Panc1 (cell line): ENCODE measurements at places on chromosomes 1 and 21. TPM values are rescaled to one million over a fixed set of nuclear protein-coding genes. Genes with fewer than 3 reads are reported as not detected.

The ITGB2 gene
- total RNA-seq, result 3.0 TPM

The DNAH14 gene
- total RNA-seq, result 47.0 TPM

The ADORA3 gene
- total RNA-seq, result not detected

The AADACL3 gene
- total RNA-seq, result not detected

The GBP2 gene
- total RNA-seq, result 3.0 TPM

The CR1L gene
- not detected for total RNA-seq

The PDZK1 gene
- 2.3 TPM for total RNA-seq

The UHMK1 gene
- 76.0 TPM for total RNA-seq

The ZMYND12 gene
- total RNA-seq, result 0.57 TPM

The MRPS14 gene
- total RNA-seq, result 25.1 TPM

The SV2A gene
- total RNA-seq, result 2.9 TPM

GRCh38 chr1:95754412-95754811, 520.4 kb downstream of the RWDD3 start:
- H3K4me3 ChIP-seq, result no peak overlapping the region
- H3K27me3 ChIP-seq, result no peaks in the 10 kb centered on the region
- H3K36me3 ChIP-seq, result no peaks in the 10 kb centered on the region
- no peaks in the 10 kb centered on the region for H3K4me1 ChIP-seq
- no peak for DNase-seq

- no peaks in the 10 kb centered on the region for H3K27me3 ChIP-seq
- H3K4me1 ChIP-seq, result peaks cover 30% of the 10 kb centered on the region
- H3K4me3 ChIP-seq, result no peak overlapping the region
- no peaks in the 10 kb centered on the region for H3K36me3 ChIP-seq
Measured at GRCh38 chr1:16018749-16019643, 1.2 kb upstream of the HSPB7 start.

DNA sequence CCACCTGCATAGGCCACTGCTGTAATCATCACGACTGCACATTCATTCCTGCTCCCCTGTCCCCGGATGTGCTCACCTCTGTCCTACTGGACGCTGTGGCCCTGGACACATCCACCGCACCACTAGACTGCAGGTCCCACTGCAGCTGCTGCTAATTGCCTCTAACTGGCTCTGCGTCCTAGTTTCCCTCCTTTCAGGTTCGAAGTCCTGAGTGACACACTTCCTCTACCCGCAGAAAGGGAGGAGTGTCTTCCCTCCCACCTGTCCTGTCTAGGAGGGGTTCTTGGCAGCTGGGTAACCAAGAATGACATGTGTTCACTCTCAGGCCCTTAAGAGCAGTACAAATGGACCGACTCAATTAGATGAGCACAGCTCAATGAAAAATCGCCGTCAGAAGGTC, 40.5 kb upstream of the ITPKB start:
- no peaks in the 10 kb centered on the region for H3K36me3 ChIP-seq
- peaks cover 13% of the 10 kb centered on the region; the same call in 1 of the 2 replicates for H3K4me1 ChIP-seq
- no peak overlapping the region for H3K27ac ChIP-seq
- H3K4me3 ChIP-seq, result no peak overlapping the region
- no peak for DNase-seq

DNA sequence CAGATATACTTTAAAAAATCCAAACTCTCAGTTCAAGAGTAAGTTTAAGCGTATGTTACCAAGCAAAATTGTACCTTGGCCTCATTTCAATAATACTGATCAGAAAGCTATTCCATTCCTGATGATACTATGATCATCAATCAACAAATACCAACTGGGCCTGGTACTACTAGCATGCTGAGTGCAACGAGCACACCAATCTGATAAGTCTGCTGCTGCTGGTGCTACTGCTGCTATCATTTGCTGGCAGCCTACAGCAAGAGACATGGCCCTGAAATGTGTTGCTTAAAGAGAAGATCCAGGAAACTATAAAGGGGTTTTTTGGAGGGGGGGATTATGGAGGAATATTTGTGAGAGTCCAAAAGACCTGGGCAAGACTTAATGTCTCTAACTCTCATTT, 39.7 kb downstream of the NME7 start:
- no peaks in the 10 kb centered on the region for H3K36me3 ChIP-seq
- no peak overlapping the region for H3K4me3 ChIP-seq
- H3K4me1 ChIP-seq, result peaks cover 2% of the 10 kb centered on the region; the same call in 1 of the 2 replicates
- H3K27me3 ChIP-seq, result no peaks in the 10 kb centered on the region

GRCh38 chr21:43912500-43912899, 47.5 kb downstream of the AGPAT3 start:
- no peaks in the 10 kb centered on the region for H3K4me1 ChIP-seq
- DNase-seq, result no peak
- no peak overlapping the region for H3K4me3 ChIP-seq
- H3K27me3 ChIP-seq, result no peaks in the 10 kb centered on the region

DNA sequence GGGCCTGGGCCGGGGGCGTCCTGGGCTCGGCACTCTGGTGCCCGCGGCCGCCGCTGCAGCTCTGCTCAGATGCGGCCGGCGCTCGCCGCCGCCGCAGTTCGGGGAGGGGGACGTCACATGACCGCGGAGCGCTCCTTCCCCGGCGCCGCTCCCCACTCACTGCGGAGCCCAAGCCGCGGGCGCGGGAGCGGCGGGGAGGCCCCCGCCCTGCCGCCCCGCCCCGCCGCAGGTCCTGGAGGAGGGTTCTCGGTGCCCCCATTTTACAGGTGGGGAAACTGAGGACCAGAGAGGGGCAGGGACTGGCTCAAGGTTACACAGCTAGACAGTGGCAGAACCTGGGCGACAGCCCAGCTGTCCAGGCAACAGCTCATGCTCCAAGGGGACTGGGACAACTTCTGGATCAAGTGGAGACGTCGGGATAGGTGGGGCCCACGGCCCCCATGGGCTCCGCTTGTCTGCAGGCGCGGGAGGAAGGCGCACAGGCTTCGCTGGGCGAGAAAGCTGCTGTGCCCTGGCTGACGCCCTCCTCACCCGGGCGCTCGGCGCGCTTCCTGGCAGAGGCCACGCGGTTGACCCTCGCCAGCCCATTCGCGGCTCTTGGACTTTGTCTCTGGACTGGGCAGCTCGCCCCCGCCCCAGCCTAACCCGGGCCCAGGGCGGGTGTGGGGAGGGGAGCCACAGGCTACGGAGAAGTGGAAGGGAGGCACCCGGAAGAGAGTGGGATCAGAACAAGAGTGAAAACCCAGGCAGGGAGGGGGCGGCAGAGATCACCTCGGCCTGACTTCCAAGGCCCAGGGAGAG, at the start of gene RAP1GAP:
Gene RAP1GAP (minus strand): TSS at position 100 of the 801 bp plus-strand sequence. CDS start 49,325 bp downstream, outside the sequence.
- H3K4me1 ChIP-seq, result peaks cover 15% of the 10 kb centered on the region
- H3K27me3 ChIP-seq, result no peaks in the 10 kb centered on the region
- peak within 1 kb of the TSS; percentile 39 for H3K27ac ChIP-seq
- DNase-seq, result no peak

DNA sequence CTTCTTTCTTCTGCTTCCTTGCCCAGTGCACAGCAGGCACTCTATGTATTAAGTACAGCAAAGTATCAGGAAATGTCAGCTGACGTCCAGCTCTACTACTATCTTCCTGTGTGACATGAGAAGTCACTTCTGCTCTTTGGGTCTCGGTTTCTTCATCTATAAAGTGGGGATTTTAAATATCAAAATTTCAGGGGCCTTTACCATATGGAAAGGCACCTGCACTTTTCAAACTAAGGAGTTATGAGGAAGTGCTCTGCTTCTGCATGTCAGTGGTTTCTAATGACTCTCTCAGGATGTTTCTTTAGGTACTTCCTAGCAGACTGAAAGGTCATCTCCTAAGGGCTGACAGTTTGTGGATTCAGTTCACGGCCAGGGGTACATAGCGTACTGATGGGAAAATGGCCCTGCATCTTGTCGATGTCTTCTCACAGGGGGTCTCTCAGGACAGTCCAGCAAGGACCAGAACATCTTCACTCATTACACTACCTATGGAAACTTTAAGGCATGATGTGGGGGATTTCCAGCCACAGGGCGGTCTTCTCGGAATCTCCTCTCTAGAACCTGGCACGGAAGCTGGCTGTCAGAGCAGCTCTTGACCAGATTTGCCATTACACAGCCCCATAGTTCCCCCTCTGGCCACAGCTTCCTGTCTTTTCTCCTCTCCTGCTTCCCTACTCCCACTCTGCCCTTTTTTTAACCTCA, 42.0 kb upstream of the MTF1 start:
- no peaks in the 10 kb centered on the region for H3K4me1 ChIP-seq
- H3K36me3 ChIP-seq, result no peaks in the 10 kb centered on the region
- H3K4me3 ChIP-seq, result no peak overlapping the region
- DNase-seq, result no peak

GRCh38 chr1:193674292-193674944, 488.0 kb upstream of the B3GALT2 start:
- H3K4me3 ChIP-seq, result no peak overlapping the region
- H3K36me3 ChIP-seq, result no peaks in the 10 kb centered on the region
- H3K27ac ChIP-seq, result no peak overlapping the region

DNA sequence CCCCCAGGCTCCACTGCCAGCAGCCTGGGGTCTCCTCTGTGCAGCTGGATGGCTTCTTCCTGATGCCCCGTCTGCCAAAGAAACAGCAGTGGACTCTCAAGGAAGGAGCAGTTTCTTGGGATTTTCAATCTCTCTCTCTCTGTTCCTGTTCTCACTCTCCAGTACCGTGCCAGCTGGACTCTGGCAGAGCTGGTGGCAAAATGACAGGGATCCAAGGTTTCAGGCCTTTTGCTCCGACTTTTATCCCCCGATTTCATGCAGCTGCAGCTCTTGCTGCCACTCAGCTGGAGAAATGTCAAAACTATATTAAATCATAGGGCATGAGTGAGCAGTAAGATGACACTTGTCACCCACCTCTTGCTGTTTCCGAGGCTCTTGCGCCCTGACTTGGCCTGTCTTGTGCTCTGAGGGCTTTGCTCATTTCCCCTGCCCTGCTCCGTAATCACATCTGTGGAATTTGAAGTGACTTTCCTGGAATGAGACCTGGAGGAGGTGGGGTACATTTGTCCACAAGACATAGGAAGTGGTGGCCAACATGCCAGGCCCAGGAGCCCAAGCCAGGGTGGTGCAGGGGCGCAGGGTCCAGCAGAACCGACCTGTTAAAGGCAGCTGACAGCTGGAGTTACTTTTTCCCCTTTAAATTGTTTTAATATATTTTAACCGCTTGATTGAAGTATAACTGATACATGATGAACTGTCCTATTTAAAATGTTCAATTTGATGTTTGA, 576.2 kb downstream of the PTPRU start:
- H3K27ac ChIP-seq, result no peak overlapping the region
- H3K4me3 ChIP-seq, result no peak overlapping the region
- no peaks in the 10 kb centered on the region for H3K4me1 ChIP-seq
- no peaks in the 10 kb centered on the region for H3K36me3 ChIP-seq
- H3K27me3 ChIP-seq, result peaks cover 7% of the 10 kb centered on the region; the same call in 1 of the 2 replicates

- H3K36me3 ChIP-seq, result no peaks in the 10 kb centered on the region
- H3K27ac ChIP-seq, result no peak overlapping the region
- no peak overlapping the region for H3K4me3 ChIP-seq
- H3K4me1 ChIP-seq, result no peaks in the 10 kb centered on the region
- no peaks in the 10 kb centered on the region for H3K27me3 ChIP-seq
Measured at GRCh38 chr1:18727956-18728355, 97.3 kb downstream of the PAX7 start.

DNA sequence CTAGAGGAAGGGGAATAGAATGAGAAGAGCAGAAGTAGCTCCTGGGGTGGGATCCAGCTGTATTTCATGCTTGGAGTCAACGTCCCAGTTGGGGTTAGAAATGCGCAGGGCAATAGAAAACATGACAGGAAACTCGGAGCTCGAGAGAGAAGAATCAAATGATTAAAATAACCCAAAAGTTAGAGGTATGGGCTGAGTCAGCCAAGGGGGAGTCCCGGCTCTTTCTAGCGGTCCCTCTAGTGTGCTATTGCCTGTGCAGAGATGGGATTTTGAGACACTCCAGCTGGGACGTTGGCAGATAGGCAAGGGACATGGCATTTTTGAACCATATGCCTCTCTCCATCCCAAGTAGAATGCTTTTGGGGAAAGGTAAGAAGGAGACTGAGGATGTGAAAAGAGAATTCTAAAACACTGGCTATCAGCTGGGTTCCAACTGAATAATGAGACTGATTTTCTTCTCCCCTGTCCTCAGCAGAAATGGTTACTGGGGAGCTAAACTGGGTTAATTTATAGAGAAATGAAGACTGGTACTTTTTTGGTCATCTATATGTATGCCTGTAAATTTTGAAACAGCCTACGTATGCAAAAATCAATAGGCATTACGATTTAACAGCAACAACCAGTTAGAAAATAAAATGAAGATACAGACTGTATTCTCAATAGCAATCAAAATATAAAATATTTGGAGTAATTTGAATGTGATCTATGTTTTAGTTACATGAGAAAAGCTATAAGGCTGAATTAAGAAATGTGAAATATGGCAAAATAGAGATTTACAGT, 7.0 kb upstream of the VPS26C start:
- H3K36me3 ChIP-seq, result no peaks in the 10 kb centered on the region
- 0 out of 2 replicates have a peak, but pooled peaks cover 4% of the 10 kb centered on the region for H3K4me1 ChIP-seq
- DNase-seq, result no peak
- H3K4me3 ChIP-seq, result no peak overlapping the region
- H3K27ac ChIP-seq, result no peak overlapping the region

DNA sequence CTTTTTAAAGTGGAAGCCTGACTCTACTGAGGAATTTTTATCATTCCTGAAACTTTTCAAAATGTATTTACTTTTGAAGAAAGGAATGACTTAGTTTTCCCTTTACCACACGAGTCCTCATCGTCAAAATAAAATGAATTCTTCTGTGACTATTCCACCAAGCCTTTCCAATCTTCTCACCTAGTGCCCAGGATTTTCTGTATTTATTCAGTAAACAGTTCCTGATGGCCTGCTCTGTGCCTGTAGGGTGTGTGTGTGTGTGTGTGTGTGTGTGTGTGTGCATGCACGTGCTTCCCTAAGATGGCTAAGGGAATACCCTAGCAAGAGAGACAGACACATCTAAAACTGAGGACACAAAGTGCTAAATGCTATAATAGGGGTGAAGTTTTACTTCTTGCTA, 395.0 kb upstream of the USP24 start:
- no peak overlapping the region for H3K27ac ChIP-seq
- no peaks in the 10 kb centered on the region for H3K27me3 ChIP-seq
- H3K4me3 ChIP-seq, result no peak overlapping the region
- no peak for DNase-seq
- no peaks in the 10 kb centered on the region for H3K36me3 ChIP-seq
- H3K4me1 ChIP-seq, result no peaks in the 10 kb centered on the region

- H3K36me3 ChIP-seq, result no peaks in the 10 kb centered on the region
- H3K27me3 ChIP-seq, result no peaks in the 10 kb centered on the region
- peaks cover 73% of the 10 kb centered on the region for H3K4me1 ChIP-seq
- H3K4me3 ChIP-seq, result no peak overlapping the region
- no peak for DNase-seq
Measured at GRCh38 chr1:27006683-27007082, 6.0 kb downstream of the TENT5B start.

GRCh38 chr1:50393522-50394120, 29.6 kb downstream of the DMRTA2 start:
- H3K27ac ChIP-seq, result no peak overlapping the region
- H3K27me3 ChIP-seq, result no peaks in the 10 kb centered on the region
- no peak for DNase-seq
- no peaks in the 10 kb centered on the region for H3K36me3 ChIP-seq
- no peaks in the 10 kb centered on the region for H3K4me1 ChIP-seq
- H3K4me3 ChIP-seq, result no peak overlapping the region

GRCh38 chr1:59484096-59484495, 187.2 kb downstream of the FGGY start:
- H3K36me3 ChIP-seq, result no peaks in the 10 kb centered on the region
- no peaks in the 10 kb centered on the region for H3K27me3 ChIP-seq
- no peak overlapping the region for H3K27ac ChIP-seq
- peak; percentile 61 for DNase-seq
